ENCODE measurements at places on chromosomes 7 and 10. TPM values are rescaled to one million over a fixed set of nuclear protein-coding genes. Genes with fewer than 3 reads are reported as not detected.

The SPDYE9 gene
- total RNA-seq: not detected

The EMX2 gene
- 0.36 TPM for total RNA-seq

The UNCX gene
- total RNA-seq: not detected

The PPP1R3A gene
- total RNA-seq: not detected

The METTL27 gene
- 1.1 TPM for total RNA-seq

The FZD8 gene
- total RNA-seq: 2.9 TPM

The MSMB gene
- total RNA-seq: not detected
